ENCODE measurements at places on chromosomes 6 and 20. TPM values are rescaled to one million over a fixed set of nuclear protein-coding genes. Genes with fewer than 3 reads are reported as not detected.

- H3K4me3 ChIP-seq = no peak overlapping the region
- DNase-seq = no peak
- H3K36me3 ChIP-seq = no peaks in the 10 kb centered on the region
- H3K27me3 ChIP-seq = no peaks in the 10 kb centered on the region
- no peak overlapping the region for H3K27ac ChIP-seq
Measured at GRCh38 chr6:83868639-83869038, 9.2 kb downstream of the CYB5R4 start.

HLA-DRB5 gene
- total RNA-seq = 4.8 TPM

GRCh38 chr20:62376112-62377063 lies 9.3 kb upstream of the LAMA5 start:
- DNase-seq = no peak
- H3K27me3 ChIP-seq = peaks cover 3% of the 10 kb centered on the region
- H3K4me1 ChIP-seq = no peaks in the 10 kb centered on the region
- H3K27ac ChIP-seq = peak overlapping the region; percentile 50
- H3K36me3 ChIP-seq = no peaks in the 10 kb centered on the region

SRSF12 gene
- total RNA-seq = 0.35 TPM

DNA sequence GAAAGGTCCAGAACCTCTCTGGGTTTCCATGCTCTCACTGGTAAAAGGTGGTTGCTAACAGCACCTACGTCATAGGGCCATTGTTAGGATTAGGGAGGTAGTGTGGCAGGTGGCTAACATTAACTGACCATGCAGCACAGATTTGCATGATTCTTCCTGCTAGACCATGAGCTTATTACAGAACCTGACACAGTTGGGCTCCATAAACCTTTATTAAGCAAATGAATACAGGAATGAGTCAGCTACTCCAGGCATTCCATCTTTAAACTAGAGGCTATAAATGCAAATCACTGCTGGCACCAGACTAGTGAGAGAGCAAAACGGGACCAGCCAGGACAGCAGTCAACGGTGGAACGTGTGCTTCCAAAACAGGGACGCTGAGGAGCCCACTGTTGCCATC lies 440.1 kb downstream of the PTPRT start:
- H3K4me1 ChIP-seq = no peaks in the 10 kb centered on the region
- H3K36me3 ChIP-seq = no peaks in the 10 kb centered on the region
- H3K4me3 ChIP-seq = no peak overlapping the region
- H3K27me3 ChIP-seq = no peaks in the 10 kb centered on the region
- DNase-seq = no peak
- H3K27ac ChIP-seq = no peak overlapping the region

DNA sequence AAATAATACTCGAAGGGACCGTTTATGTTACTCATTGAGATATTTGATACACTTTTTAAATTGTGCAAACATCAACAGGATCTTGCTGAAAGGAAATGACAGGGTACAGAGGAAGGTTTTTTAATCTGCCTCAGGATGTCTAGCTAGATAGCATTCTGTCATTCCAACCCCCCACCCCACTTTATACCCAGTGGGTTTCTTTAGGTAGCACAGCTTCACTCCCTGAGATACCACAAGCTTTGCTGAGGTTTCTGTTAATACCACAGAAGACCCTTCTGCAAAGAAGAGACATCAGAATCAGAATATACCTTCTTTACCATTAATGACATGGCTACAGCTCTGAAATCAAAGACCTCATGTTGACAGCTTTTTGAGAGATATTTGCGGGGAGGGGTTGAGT lies 1.3 kb downstream of the PHACTR2 start:
- H3K4me3 ChIP-seq = peak overlapping the region; percentile 70
- H3K27me3 ChIP-seq = no peaks in the 10 kb centered on the region
- H3K4me1 ChIP-seq = no peaks in the 10 kb centered on the region
- no peaks in the 10 kb centered on the region for H3K36me3 ChIP-seq
- peak overlapping the region; percentile 77 for H3K27ac ChIP-seq

- no peak overlapping the region for H3K4me3 ChIP-seq
- no peaks in the 10 kb centered on the region for H3K4me1 ChIP-seq
- DNase-seq = no peak
Measured at GRCh38 chr20:15922556-15922955, 650.7 kb downstream of the KIF16B start.

C20orf141 gene
- not detected for total RNA-seq

HRH3 gene
- total RNA-seq = not detected

PI16 gene
- total RNA-seq = 1.2 TPM

GRCh38 chr20:48760403-48760983 lies 67.3 kb downstream of the PREX1 start:
- H3K4me3 ChIP-seq = no peak overlapping the region
- peak overlapping the region; percentile 24 for H3K27ac ChIP-seq
- no peak for DNase-seq
- H3K27me3 ChIP-seq = no peaks in the 10 kb centered on the region
- no peaks in the 10 kb centered on the region for H3K4me1 ChIP-seq

DNA sequence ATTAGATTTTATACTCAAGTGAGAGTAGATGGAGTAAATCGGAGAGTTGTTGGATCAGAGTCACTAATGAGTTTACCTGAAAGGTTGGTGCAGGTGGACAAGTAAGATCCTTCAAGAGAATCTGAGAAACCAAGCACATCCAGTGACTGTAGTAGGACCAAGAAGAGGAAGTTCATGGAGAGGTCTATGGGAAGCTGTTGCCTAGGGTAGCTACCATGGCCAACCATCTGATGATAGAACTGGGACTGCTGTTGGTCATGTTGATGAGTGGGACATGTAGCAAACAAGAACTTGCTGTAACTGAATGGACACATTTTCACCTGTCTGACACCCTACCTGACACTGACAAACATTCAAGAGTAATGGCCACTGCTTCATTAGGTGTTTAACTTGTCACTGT lies 11.3 kb upstream of the ADGB start:
- H3K27ac ChIP-seq = no peak overlapping the region
- no peaks in the 10 kb centered on the region for H3K27me3 ChIP-seq
- H3K4me3 ChIP-seq = no peak overlapping the region
- DNase-seq = no peak

GRCh38 chr6:14381829-14382677 lies 264.5 kb downstream of the CD83 start:
- no peak overlapping the region for H3K27ac ChIP-seq
- no peak overlapping the region for H3K4me3 ChIP-seq
- H3K27me3 ChIP-seq = no peaks in the 10 kb centered on the region

DNA sequence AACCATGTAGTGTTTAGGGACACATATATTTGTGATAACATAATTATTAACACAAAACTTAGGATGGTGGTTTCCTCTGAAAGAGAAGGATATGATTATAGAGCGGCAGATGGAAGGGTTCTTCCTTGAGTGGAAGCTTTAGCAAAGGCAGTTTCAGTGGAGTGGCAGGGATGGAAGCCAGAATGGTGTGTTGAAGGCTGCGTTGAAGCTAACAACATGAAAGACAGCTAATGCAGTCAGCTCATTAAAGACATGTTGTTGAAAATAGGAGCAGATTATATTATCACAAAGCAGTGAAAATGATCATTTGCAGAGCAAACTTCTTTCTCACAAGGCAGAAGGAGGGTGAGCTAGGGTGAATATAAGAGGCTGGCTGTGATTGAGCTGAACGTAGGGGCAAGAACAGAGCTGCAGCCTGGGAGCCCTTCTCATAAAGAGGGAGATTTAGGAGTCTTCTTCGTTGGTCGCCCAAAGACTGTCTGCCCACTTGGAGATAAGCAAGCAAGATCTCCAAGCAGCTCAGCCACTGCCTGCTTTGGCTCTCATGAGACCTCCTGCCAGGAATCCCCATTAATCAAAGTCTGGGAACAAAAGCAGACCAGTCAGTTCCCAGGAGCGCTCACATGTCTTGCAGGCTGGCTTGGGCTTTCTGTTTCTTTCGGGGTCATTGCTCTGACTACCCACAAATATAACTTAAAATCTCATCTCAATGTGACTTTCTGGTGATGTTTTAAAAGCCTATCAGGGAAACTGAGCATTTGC lies 2.6 kb upstream of the ANKRD6 start:
- DNase-seq = no peak
- no peak overlapping the region for H3K4me3 ChIP-seq
- H3K36me3 ChIP-seq = no peaks in the 10 kb centered on the region
- H3K27ac ChIP-seq = no peak overlapping the region

GRCh38 chr6:81751388-81752083 lies 945 bp downstream of the TENT5A start:
- H3K4me3 ChIP-seq = peak overlapping the region; percentile 61
- no peaks in the 10 kb centered on the region for H3K27me3 ChIP-seq
- no peaks in the 10 kb centered on the region for H3K36me3 ChIP-seq
- peaks cover 4% of the 10 kb centered on the region for H3K4me1 ChIP-seq

GRCh38 chr6:106377061-106377540 lies 16.6 kb downstream of the CRYBG1 start:
- no peaks in the 10 kb centered on the region for H3K36me3 ChIP-seq
- no peaks in the 10 kb centered on the region for H3K4me1 ChIP-seq
- no peaks in the 10 kb centered on the region for H3K27me3 ChIP-seq
- H3K27ac ChIP-seq = no peak overlapping the region
- H3K4me3 ChIP-seq = no peak overlapping the region

C20orf96 gene
- 8.2 TPM for total RNA-seq

GRCh38 chr6:145898376-145898775 lies 65.8 kb downstream of the SHPRH start:
- no peak overlapping the region for H3K27ac ChIP-seq
- H3K4me1 ChIP-seq = no peaks in the 10 kb centered on the region
- DNase-seq = no peak
- no peak overlapping the region for H3K4me3 ChIP-seq
- no peaks in the 10 kb centered on the region for H3K27me3 ChIP-seq

GRCh38 chr6:111087871-111088667 lies 766 bp downstream of the SLC16A10 start:
- H3K4me1 ChIP-seq = no peaks in the 10 kb centered on the region
- no peaks in the 10 kb centered on the region for H3K36me3 ChIP-seq
- no peaks in the 10 kb centered on the region for H3K27me3 ChIP-seq
- DNase-seq = peak; percentile 69

- no peak overlapping the region for H3K4me3 ChIP-seq
- DNase-seq = no peak
- H3K27ac ChIP-seq = no peak overlapping the region
- no peaks in the 10 kb centered on the region for H3K36me3 ChIP-seq
- no peaks in the 10 kb centered on the region for H3K4me1 ChIP-seq
Measured at GRCh38 chr20:47998736-47999135, 213.5 kb upstream of the SULF2 start.

GRCh38 chr20:3364323-3365013 lies 43.0 kb downstream of the DNAAF9 start:
- no peaks in the 10 kb centered on the region for H3K4me1 ChIP-seq
- no peak overlapping the region for H3K27ac ChIP-seq
- DNase-seq = no peak
- no peaks in the 10 kb centered on the region for H3K27me3 ChIP-seq

SAMD3 gene
- total RNA-seq = 1.7 TPM

SIGLEC1 gene
- 2.5 TPM for total RNA-seq

GRCh38 chr6:25442898-25443297 lies 163.7 kb downstream of the CARMIL1 start:
- H3K4me1 ChIP-seq = no peaks in the 10 kb centered on the region
- H3K27ac ChIP-seq = no peak overlapping the region
- H3K27me3 ChIP-seq = no peaks in the 10 kb centered on the region
- H3K4me3 ChIP-seq = no peak overlapping the region
- H3K36me3 ChIP-seq = no peaks in the 10 kb centered on the region
- no peak for DNase-seq

- H3K27ac ChIP-seq = no peak overlapping the region
- no peak for DNase-seq
- no peaks in the 10 kb centered on the region for H3K27me3 ChIP-seq
- no peak overlapping the region for H3K4me3 ChIP-seq
Measured at GRCh38 chr6:114569669-114570068, 226.8 kb upstream of the HS3ST5 start.

DNA sequence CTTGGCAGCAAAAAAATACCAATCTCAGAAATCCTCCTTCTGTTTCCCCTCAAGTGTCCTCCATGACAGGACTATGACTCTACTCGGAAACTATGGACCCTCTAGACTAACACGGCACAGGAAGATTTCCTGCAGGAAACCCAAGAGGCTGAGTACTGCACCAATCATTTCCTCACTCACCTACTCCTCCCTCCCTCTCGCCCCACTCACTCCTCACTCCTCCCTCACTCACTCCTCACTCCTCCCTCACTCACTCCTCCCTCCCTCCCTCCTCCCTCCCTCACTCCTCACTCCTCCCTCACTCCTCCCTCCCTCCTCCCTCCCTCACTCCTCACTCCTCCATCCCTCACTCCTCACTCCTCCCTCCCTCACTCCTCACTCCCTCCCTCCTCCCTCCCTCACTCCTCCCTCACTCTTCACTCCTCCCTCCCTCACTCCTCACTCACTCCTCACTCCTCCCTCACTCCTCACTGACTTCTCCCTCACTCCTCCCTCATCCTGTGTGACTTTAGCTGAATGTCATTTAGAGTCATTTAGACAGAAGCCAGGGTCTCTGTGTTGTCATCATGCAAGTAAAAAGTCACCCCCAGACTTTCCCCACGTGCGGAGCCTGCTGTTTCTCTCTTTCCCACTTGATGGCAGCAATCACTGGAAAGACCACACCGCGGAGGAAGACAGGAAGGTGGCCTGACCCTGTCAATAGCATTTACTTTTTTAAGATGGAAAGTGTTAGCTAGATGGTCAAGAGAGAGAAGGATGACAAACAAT lies 226.8 kb upstream of the PDE10A start:
- H3K4me3 ChIP-seq = no peak overlapping the region
- H3K4me1 ChIP-seq = no peaks in the 10 kb centered on the region
- no peaks in the 10 kb centered on the region for H3K27me3 ChIP-seq

- H3K36me3 ChIP-seq = no peaks in the 10 kb centered on the region
- no peak within 1 kb of the TSS for H3K4me3 ChIP-seq
- H3K27me3 ChIP-seq = no peaks in the 10 kb centered on the region
- no peak for DNase-seq
- no peaks in the 10 kb centered on the region for H3K4me1 ChIP-seq
Measured at GRCh38 chr6:32741031-32741960, at the start of gene HLA-DQA2. Gene HLA-DQA2 (plus strand): TSS chr6:32741391. CDS start chr6:32741444, 53 bp downstream.

- H3K27me3 ChIP-seq = no peaks in the 10 kb centered on the region
- no peak overlapping the region for H3K27ac ChIP-seq
- H3K4me3 ChIP-seq = no peak overlapping the region
- no peaks in the 10 kb centered on the region for H3K36me3 ChIP-seq
- H3K4me1 ChIP-seq = no peaks in the 10 kb centered on the region
- DNase-seq = no peak
Measured at GRCh38 chr6:105591053-105591452, 188.2 kb upstream of the PREP start.

DNA sequence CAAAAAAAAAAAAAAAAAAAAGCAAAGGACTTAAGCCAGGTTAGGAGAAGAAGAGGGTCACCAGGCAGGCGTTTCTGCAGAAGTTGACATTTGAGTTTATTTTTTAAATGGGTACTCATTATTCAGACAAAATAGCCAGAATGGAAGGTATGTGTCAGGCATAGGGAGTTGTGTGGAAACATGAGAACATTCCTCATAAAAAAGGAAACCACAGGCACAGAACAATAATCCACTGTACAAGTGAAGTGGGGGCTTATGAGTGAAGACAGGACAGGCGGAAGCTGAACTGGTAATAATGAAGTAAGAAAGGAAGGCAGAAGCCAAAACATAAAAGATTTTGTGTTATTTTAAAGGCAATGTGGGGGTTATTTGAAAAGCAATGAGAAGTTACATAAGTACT lies 104.6 kb downstream of the EPB41L2 start:
- no peak overlapping the region for H3K27ac ChIP-seq
- peaks cover 3% of the 10 kb centered on the region for H3K36me3 ChIP-seq
- DNase-seq = no peak
- no peak overlapping the region for H3K4me3 ChIP-seq
- H3K4me1 ChIP-seq = no peaks in the 10 kb centered on the region

- H3K27ac ChIP-seq = no peak overlapping the region
- no peak for DNase-seq
- H3K27me3 ChIP-seq = no peaks in the 10 kb centered on the region
- H3K36me3 ChIP-seq = no peaks in the 10 kb centered on the region
- no peak overlapping the region for H3K4me3 ChIP-seq
Measured at GRCh38 chr6:3848380-3848779, 793 bp upstream of the FAM50B start.

ETV7 gene
- 4.5 TPM for total RNA-seq

GRCh38 chr20:43789593-43789992 lies 62.8 kb upstream of the GTSF1L start:
- H3K4me1 ChIP-seq = no peaks in the 10 kb centered on the region
- no peak overlapping the region for H3K4me3 ChIP-seq
